ENCODE measurements at places on chromosomes 4 and X.

DNA sequence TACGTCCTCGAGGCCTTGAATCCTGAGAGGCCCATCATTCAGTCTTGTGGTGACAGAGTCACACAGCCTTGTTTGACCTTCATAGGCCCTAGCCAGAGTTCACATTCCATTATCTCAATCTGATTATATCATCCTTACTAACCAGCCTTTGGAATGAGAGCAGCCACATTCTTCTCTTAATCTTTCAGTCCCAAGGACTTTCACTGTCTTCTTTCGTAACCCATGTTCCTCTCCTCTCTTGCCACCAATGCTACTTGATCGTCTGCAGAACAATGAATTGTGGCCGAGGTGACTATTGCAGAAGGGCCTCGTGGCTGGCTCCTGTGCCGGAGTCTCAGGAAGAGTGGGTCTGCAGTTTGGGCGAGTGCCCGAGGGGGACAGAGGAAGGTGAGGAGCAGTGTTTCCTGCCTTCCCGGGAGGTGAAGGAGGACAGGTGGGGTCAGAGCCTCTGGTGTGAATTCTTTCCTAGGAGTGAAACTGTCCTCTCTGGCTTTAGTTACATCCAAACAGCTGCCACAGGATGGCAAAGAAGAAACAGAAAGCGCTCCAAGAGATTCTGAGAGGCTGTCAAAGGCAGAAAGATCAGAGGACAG is 94.6 kb downstream of the LIMCH1 start:
- no peak for DNase-seq

GRCh38 chr4:99208719-99209075 is 10.3 kb downstream of the ADH6 start:
- DNase-seq: no peak

GRCh38 chr4:1350169-1350520 is 3.1 kb downstream of the UVSSA start:
- no peak for DNase-seq

DNA sequence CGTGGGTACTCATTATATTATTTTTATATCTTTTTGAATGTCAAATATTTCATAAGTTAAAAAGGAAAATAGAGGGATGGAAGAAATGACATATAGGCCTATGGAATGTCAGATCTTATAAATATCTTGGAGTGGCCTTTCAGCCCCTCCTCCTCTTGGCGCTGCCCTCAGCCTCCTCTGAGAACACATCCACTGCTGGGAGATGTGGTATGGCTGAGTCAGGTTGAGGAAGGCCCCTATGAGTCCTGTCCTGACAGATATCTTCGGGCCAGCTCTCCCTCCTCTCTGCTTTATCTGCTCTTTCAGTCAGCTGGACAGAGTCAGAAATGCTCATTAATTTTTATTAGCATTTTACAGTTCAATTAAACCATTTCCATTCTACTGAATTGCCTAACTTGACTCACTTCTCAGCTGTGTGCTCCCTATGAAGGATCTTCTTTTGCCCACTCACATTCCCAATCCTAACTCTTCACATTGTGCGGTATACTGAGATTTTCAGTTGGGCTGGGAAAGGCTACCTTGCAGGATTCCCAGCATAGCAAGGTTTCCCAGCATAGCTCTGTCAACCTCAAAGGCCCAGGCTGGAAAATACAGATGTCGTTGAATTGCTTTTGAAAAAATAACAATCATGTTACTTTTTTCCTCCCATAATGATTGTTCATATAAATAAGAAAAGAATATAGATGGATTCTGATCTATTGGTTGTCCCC is 128.0 kb downstream of the ARHGEF9 start:
- no peak for DNase-seq

GRCh38 chr4:112203593-112203992 is 28.0 kb upstream of the AP1AR start:
- DNase-seq: no peak

DNA sequence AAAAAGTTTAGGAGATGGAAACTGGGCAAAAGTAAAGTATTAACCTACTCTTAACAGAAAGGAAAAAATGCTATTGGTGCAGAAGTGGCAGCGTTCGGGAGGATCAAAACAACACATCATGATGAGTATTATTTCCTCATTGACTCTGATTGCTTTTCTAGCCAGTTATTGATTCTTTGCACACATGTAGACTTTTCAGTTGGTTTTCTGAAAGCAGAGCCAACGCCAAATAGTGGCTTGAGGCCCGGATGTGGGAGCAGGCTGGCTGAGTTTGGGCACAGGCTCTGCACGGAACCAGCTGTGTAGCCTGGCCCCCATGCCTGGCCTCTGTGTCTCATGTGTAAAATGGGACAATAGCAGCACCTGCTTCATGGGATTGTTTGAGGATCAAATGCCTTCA is 21.8 kb downstream of the STOX2 start:
- DNase-seq: no peak

DNA sequence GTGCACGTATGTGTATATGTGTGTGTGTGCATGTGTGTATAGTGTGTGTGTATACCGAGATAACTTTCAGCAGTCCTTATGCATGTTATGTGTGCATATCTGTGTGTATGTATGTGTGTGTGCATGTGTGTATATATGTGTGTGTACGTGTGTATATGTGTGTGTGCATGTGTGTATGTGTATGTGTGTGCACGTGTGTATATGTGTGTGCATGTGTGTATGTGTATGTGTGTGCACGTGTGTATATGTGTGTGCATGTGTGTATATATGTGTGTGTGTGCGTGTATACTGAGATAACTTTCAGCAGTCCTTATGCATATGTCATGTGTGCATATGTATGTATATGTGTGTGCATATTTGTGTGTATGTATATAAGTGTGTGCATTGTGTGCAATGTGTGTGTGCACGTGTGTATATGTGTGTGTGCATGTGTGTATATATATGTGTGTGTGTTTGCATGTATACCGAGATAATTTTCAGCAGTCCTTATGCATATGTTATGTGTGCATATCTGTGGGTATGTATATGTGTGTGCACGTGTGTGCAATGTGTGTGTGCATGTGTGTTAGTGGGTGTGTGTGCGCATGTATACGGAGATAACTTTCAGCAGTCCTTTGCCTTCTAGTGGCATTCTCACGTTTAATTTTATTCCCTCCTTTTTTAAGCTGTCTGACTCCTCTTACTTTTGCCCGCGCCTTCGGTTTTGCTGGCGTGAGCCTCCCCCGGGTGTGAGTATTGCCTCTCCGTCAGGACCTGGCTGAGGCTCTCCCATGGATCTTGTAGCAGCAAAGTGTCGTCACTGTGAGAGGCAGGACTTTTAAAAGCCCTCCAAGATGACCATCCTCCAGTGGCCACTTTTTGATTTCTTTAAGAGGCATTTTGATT is 99.6 kb upstream of the SHOX start:
- DNase-seq: no peak

DNA sequence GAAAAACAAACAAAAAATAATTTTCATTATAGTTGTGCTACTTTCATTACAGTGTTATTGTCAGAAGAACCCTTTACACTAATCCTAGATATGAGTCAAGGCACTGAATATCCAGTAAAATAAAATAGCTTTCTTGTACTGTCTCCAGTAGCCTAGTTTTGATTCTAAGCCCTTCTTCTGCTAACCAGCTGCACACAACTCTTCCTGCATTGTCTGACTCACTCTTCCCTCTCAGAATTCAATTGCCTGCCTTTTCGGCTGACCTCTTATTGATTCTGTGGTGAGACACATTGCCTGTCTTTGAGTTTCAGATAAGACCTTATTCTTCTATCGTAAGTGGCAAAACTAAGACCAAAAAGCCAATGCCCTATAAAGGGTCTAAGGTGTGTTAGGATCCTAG is 26.7 kb upstream of the PCDH18 start:
- DNase-seq: no peak

- DNase-seq: no peak
Measured at GRCh38 chrX:264634-265455, 16.3 kb upstream of the PLCXD1 start.

GRCh38 chr4:163680386-163681098 is 186.1 kb downstream of the TMA16 start:
- DNase-seq: no peak

- DNase-seq: no peak
Measured at GRCh38 chrX:152950786-152951185, 43.1 kb downstream of the PNMA5 start.

DNA sequence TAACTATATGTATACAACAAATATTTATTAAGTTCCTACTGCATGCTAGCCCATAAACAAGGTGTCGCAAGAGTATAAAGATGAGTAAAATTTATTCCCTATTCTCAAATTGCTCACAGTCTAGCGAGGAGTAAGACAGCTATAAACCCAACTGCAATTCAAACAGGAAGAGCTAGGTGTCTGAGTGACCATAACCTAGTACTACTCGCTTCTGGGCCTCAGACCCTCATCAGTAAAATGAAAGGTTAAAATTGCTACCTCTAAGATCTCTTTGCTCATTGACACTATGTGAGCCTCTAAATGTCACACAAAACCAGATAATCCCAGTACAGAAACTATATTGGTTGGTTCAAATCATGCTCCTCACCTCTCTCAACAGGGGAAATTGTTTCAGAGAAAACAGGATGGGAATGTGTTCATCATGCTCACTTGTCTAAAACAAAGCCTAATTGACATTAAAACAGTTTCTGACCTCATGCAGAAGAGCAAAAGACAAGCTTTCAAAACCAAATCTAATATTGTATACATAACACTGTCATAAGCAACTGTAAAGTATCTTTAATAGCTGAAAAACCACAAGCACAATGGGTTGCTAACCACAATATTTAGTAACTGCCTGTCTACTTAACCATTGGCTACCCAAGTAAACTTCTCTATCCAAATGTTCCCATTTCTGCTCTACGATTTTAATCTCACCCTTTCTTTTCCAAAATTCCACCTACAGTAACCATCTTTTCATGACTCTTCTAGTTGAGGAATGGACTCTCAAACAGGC is 264.6 kb upstream of the FMR1 start:
- DNase-seq: no peak

DNA sequence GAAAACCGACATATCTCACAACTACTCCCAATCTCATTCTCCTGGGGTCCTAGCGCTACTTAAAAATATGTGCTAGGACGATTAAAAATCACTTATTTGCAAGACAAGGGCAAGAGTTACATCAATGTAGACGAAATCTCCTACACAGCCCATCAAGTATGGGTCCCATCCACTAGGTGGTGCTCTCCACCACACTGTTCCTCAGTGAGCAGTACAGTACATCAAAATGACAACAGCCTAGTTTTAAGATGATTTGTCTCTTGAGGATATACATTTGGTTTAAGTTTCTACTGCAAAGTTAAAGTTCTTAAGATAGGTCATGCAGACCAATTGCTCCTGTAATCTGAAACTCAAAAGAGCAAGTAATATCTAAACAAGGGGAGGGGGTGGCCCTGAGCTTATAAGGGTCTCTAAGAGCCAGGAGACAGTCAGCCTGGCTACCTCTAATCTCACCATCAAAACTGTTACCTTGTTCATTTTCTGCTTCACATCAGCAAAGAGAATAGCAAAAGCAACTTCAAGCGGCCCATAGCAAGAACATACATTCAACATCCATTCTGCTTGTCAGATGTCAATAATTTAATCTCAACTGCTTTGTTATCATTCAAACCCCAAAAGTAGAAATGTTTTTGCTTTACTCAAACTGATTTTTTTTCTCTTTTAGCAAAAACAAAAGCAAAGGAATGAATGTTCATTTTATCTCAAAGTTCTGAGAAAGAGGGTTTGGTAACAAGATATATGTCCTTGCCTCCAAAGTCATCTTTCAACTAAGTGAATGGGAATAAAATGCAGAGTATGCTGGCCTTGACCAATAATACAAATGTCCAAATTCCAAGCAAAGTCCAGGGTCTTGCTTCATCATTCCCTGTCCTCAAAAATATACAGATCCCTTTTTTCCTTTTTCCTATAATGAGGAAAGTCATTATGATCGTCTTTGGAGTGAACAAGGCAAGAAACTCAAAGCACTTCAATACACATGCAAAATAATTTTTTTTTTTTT is 53.1 kb downstream of the STX18 start:
- peak; percentile 60 for DNase-seq

- DNase-seq: no peak
Measured at GRCh38 chr4:78512357-78512920, 39.1 kb upstream of the ANXA3 start.

GRCh38 chr4:168390041-168390440 is 71.5 kb upstream of the DDX60 start:
- no peak for DNase-seq

DNA sequence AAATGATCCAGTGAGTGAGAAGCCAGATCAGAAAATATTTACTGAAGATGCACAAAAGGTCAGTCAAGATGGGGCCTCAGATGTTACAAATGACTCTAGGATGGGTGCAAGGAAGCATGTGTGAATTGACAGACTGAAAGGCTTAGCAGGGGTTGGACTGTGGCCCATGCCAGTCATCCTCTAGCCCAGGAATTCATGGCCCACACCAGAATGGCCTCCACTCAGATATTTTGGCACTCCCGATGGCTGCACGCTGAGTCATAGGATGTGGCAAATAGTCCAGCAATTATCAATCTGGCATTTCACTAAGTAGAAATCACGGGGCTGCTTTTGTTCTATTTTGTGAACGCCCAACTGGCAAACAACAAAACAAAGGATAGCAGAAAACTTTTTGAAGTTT is 406.5 kb downstream of the IQCM start:
- DNase-seq: no peak

GRCh38 chr4:4613126-4613465 is 71.2 kb upstream of the STX18 start:
- no peak for DNase-seq

DNA sequence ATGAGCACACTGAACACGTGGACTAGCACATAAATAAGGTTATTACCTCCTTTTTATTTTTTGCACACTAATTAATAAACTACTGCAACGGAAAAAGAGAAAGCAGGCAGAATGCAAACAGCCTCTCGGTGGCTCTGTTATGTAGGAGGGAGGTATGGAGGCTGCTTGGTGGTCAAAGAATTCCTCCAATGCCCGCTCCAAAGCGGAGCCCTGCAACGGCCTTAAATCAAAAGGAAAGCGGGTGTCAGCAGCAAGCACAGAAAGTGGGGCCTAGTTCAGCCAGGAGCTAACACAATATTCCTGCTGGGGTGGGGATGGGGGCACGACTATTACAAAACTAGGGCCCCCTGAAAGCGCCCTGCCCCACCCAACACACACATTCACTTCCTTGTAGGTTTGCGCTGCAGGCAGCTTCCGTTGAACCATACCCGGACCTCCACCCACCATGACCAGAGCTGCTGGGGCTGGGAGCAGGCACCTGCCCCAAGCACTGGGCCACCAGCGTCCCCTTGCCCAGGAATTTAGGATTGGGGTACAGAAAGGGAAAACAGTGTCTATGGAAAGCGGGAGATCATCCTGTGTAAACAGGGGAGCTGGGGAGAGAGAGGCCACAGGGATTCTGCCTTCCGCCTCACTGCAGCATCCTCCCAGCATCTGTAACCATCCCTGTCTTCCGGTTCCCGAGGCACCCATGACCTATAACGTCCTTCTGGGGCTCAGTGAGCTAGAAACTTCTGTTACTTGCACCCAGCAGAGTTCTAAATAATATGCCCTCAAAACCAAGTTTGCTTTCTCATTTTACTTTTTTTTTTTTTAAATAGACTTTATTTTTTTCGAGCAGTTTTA is 57.1 kb upstream of the DDX3X start:
- DNase-seq: no peak

DNA sequence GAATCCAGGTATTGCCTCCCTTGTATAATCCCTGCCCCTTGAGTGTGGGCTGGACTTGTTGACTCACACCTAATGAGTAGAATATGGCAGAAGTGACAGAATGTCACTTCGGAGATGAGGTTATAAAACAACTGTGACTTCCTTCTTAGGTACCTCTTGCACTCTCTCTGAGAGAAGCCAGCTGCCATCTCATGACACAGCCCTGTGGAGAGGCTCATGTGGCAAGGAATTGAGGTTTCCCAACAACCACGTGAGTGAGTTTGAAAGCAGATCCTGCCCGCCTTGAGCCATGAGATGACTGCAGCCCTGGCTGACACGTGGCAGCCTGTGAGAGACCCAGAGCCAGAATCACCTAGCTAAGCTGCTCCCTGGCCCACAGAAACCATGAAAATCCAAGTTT is 13.5 kb downstream of the ASB11 start:
- DNase-seq: no peak

Measured in stimulated activated CD4-positive, alpha-beta T cell treated with anti-CD3 and anti-CD28 coated beads, Interleukin-1b, Interleukin-23, amount 100 ng/mL, for 24 hours (primary cell).